CD8-positive, alpha-beta T cell (primary cell): ENCODE measurements at places on chromosomes 12 and 14. TPM values are rescaled to one million over a fixed set of nuclear protein-coding genes. Genes with fewer than 3 reads are reported as not detected.

The FGF6 gene
- not detected for total RNA-seq

The LIN7A gene
- not detected for total RNA-seq

DNA sequence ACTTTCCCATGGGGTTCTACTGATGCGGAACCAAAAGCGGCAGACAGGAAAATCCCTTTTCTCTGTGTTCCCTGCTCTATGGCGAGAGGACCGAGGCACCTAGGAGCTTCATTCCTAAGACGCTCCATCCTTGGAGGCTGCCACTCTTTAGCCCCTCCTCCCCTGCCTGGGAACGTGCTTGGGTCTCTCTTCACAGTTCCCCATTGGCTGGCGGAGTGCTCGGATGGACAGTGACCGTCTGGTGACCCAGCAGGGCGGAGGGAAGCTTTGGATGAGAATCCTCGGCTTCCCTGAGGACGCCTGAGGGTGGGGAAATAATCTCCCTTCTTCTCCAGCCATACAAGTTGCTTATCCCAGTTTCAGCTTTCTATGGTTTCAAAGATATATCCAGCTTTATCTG is 37.3 kb downstream of the KCNA5 start:
- no peak for DNase-seq

DNA sequence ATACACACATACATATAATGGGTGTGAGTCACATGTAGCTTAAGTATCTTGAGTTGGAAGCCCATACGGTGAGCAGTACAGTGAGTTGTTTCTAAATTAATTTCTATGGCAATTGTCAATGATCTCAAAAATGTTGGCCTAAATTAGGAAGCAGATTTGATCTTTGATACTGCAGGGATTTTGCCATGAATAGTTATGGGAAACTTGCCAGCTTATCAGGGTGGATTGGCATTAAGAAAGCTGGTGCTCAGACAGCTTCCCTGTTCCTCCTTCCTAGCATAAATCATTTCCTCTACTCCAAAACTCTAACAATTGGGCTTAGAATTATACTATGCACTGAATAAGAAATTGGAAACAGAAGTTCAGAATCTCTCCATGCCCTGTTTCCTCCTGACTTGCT is 150.9 kb upstream of the FRMD6 start:
- DNase-seq, result no peak

DNA sequence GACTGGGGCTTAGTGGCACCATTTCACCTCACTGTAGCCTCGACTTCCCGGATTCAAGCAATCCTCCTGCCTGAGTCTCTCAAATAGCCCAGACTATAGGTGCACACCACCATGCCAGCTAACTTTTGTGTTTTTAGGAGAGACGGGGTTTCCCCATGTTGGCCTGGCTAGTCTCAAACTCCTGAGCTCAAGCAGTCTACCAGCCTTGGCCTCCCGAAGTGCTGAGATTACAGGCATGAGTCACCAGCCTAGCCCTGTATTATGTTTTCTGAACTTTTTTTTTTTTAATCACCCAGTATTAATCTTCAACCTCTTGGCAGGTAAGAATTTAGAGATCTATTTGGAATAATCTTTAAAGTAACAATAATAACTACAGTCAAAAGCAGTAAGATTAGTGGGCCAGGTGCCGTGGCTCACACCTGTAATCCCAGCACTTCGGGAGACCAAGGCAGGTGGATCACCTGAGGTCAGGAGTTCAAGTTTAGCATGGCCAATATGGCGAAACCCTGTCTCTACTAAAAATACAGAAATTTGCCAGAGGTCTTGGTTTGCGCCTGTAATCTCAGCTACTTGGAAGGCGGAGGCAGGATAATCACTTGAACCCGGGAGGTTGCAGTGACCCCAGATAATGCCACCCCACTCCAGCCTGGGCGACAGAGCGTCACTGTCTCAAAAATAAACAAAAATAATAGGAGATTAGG is 8.6 kb downstream of the NANOG start:
- DNase-seq, result no peak

The TSPAN19 gene
- not detected for total RNA-seq

DNA sequence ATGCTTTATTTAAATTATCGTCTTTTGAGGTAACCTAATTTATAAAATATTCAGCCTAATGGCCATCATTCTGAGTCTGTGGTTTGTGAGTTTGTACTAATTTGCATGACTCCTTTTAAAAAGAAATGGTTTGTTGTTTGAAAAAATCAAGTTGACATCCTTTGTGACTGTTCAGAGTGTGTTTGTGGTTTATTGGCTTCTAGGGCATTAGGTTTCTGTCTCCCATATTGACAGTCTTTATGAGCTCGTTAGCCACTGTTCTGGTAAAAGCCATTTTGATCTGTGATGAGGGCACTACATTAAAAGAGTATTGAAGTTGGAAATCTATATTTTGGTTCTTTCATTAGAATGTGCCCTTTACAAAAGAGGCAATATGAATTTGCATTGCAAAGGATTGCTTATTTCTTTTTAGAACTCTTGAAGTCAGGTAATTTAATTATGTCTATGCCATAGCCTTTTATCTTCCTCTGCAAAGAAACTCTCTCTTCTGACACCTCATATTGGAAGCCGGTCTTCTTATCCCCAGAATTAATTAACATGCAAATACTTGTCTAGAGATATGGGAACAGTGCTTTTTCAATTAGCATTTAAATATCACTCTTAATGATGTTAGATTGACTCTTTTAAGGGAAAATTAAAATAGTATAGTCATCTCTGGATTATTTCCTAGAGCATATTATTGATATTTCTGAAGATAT is 95.0 kb downstream of the CRADD start:
- DNase-seq, result no peak

- DNase-seq, result no peak
Observed at GRCh38 chr12:100481021-100481420, 7.4 kb downstream of the NR1H4 start.

GRCh38 chr12:56954057-56954957 is 3.1 kb downstream of the RDH16 start:
- no peak for DNase-seq

DNA sequence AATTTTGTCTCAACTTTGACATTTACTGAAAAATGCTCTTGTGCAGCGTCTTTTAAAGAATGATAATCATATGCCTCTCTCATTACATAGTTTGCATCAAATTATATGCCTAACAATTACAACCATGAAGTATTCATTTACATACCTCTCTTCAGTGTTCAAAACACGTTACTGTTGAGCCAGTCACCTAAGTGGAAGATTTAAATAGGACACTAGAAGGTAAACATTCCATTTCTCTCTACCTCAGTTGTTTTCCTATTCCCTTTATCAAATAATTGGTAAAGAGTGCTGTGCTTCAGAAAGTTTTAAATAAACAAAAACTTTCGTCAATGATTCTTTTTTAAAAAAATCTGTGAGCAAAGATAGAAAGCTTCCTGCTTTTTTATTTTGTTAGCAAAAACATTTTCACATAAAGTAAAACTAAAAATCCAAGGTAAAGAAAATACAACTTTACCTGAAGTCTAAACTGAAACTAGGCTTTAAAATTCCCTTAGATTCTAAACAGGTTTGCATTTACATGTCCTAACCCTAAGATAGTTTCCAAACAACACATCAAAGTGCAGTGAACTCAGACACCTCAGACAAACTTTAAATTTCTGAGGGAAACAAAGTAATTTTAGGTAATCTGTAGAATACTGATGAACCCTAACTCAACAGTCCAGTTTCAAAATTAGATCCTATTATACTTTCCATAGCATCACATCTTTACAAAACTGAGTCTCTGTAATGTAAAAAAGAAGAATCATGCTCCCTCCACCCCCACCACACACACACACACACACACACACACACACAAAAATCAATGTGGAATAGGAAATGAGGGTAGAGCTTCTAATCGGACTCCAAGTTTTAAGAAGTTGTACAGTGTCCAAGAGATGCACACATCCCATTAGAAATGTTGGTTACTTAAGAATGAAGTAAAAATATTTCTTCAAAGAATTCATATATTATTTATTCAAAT is 46.2 kb downstream of the PAWR start:
- DNase-seq, result no peak

DNA sequence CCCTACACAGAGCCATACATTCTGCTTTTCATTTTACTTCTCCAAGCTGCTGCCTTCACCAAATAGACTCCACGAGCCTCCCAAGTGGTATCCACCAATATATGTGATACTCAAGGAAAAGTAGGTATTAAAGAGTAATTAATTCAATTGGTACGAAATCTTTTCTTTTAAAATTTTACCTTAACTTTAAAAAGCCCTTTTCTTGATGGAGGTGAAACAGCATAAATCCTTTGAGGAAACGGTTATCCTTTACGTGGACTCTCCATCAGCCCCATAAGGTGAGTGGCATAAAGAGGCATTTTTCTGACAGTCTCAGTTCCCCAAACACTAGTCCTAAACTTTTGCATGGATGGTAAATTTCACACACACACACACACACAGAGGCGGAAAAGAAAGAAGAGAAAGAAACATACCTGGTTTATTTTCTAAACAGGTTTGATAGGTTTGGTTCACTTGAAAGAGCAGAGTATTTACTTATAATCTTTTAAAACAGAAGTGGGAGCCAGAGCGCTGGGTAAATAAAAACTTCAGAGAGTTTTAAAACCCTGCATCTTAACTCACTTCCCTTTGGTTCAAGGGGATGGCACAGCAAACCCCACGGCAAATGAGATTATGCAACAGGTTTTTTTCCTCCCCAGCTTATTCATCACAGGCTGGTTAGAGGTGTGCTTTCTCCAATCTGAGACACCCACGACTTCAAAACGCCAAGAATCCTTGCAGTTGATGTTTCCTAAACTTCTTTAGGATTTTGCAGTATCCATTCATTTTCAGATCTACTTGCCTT is 1.9 kb downstream of the DUSP16 start:
- DNase-seq, result peak; percentile 80

GRCh38 chr12:77847680-77848431 is 17.2 kb downstream of the NAV3 start:
- no peak for DNase-seq

DNA sequence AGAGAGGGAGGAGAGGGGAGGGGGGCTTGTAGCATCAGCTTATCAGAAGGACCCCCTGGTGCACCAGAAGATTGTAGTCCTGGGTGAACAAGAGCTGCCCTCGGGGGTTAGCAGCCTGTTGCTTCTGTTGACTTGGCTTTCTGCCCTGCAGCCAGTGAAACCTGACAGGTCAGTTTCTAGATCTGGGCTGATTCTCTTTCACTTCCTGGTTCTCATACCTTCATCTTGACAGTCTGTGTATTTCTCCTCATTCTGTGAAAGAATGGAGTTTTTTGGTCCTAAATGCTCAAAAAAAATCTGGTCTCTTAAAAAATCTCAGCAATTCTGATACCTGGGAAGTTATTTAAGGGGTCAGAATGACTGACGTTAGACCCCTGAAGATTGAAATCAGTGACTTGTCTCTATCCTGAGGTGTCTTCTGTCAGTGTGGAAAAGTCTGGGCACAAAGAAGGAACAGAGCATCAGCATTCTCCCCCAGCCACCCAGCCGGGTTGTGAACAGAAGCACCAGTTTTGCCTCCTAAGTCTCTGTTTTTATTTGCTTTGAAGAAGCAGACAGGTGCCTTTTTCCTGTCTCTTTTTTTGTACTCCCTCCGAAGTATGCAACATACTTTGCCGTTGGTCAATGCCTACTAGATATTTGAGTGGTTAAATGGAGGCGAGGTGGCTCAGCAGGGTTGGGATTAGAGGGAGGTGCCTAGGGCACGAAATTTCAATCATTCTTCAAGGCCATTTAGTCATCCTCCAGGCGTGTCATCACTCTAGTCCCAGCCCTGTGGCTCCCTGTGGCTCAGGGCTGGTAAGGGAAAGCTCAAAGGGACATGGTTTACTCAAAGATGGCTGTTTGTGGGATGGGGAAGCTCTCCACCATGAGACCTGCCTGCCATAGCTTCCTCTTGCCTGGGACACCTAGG is 24.0 kb downstream of the TTC9 start:
- no peak for DNase-seq

The IKZF4 gene
- 2.5 TPM for total RNA-seq

The EPS8 gene
- total RNA-seq, result 1.7 TPM

DNA sequence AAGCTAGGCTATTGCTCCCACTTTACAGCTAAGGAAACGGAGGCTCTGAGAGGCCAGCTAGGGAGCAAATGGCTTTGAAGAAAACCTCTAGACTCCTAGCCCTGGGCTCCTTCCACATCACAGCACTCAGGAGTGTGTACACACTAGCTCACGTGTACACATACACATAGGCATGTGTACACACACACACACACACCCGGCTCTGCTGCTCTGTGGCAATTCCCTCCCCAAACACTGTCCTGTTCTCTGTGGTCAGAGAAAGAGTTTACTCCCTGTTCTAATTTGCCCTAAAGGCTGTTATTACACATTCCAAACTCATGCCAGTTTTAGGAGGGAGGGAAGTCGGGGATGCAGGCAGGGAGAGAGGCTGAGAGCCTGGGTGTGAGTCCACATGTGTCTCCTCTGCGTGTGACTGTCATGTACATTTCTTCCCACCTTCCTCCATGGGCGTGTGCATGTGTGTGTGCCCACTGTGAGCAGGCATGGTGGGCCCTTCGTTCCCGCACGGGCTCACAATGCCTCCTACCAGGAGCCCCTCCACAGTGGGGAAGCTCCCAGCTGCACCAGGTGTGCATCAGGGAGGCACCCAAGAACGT is 14.2 kb downstream of the TRPV4 start:
- no peak for DNase-seq

DNA sequence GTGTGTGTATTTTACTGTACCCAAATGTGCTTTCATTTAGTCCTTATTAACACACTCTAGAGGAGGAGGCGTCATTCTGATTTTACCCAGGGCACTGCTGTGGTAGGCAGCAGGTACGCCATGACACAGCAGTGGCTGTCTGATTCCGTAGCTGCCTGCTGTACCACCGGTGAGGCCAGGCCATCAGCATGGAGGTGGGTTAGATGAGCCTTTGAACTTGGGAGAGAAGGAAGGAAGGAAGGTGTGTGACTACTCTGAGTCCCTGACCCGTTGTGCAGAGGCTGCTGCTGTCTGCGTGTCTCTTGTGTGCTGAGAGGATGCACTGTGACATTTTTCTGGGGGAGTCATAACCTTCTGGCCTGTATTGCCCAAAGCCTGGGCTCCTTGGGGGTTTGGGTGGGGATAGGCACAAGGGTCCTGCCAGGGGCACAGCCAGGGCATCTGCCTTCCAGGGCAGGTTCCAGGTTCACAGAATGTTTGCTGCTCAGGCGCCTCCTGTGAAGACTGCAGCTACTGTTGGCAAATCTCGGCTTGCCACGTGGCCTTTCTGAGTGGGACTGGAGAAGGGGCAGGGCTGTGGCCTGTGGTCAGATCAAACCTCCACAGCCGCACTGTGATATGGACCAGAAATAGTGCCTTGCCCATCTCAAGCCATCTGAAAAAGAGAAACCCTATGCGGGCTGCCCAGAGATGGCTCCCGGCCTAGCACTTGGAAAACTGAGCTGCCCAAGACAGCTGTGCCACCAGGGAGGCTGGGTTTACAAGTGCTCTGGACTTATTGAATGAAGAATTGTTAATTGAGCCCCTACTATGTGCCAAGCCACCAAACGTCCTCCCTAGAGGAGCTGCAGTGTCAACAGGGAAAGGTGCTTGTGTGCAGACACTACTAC is 47.1 kb downstream of the MLXIP start:
- no peak for DNase-seq

DNA sequence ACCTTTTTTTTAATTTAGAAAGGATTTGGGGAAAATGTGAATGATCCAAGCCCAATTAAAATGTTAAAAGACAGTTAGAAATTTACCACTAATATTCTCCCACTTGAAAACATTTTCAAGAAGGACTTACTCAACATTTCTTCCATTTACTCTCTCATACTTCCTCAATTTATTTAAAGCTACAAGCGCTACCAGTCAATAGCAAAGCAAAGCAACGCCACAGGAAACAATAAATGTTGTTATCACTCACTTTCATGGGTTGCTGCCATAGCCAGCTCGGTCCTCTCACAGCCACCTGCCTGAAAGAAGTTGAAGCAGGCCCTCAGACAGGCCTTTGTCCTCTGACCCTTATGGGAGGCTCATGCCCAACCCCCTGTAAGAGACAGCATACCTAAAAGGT is 6.0 kb upstream of the SOS2 start:
- DNase-seq, result no peak
